ENCODE measurements at places on chromosomes 12 and 14.

DNA sequence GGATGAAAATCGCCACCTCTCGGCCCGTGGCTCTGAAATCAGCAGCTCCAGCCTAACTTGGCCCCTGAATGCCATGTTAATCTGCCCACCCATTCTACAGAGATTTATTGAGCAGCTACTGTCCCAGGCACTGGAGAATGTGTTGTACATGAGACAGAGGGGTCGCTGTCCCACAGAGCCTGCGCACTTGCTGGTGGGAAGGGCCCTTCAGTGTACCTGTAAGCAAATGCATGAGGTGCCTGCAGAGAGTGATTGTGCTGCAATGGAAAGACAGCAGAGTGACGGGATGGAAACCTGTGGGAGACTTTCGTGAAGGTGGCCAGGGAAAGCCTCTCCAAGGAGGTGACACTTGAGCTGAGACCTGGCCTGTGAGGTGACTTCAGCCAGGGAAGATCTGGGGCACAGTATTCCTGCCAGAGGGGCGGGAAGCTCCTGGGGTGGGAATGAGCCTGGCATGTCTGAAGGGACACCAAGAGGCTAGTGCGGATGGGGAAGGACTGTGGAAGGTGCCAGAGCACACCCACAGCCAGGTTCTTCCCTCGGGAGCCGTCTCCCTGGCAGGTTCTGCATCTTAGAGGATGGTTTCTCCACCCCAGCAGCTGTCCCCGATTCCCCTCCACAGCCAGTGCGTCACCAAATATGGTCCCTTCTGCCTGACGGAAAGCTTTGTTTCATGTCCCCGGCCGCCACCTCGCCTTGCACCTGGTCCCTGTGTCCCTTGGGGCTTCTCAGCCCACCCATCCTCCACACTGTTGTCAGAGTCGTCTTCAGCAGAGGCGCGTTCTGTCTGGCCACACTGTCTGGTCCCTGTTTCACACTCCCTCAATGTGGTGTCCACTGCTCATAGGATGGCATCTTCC, 8.7 kb downstream of the SMIM41 start:
- DNase-seq = no peak

GRCh38 chr12:102093319-102093718, 26.6 kb downstream of the NUP37 start:
- no peak for DNase-seq

DNA sequence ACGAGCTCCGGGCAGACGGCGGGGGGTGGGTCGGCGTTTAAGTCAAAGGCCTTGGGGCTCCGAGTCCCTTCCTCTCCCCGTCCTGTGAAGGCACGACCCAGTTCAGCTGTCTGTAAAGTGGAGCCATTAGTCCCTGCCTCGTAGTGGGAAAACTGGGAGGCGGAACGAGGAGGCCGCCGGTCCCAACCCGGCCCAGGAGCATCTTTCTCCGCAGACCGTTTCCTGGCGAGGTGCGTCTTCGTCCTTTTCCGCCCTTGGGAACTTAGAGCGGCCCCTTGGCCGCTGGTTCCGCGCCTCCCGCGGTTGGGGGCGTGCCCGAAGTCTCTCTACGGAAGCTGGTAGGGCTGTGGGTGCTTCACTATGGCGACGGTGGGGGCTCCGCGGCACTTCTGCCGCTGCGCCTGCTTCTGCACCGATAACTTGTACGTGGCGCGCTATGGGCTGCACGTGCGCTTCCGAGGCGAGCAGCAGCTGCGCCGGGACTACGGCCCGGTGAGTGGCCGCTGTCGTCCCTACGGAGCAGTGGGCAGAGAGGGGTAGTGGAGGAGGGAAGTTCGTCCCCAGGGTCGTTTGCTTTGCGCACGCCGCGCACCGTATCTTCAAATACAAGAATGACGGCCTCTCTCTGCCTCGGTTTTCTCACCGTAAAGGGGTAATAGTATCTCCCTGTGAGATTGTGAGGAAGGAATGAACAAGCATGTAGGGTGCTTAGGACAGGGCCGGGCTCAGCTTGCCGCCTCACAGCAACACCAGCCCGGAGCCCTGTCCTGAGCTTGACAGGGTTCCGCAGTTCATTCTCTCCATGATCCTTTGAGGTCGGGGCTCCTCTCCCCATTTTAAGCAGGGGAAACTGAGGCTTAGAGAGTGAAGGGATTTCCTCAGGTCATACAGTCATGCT, at the start of gene OGFOD2:
Gene OGFOD2, plus strand, starts transcription at position 353 of the 898 bp plus-strand sequence. Its CDS starts 8 bp downstream, at position 361.
- DNase-seq = peak; percentile 85

GRCh38 chr14:68744613-68745012, 48.3 kb downstream of the ZFP36L1 start:
- DNase-seq = no peak

DNA sequence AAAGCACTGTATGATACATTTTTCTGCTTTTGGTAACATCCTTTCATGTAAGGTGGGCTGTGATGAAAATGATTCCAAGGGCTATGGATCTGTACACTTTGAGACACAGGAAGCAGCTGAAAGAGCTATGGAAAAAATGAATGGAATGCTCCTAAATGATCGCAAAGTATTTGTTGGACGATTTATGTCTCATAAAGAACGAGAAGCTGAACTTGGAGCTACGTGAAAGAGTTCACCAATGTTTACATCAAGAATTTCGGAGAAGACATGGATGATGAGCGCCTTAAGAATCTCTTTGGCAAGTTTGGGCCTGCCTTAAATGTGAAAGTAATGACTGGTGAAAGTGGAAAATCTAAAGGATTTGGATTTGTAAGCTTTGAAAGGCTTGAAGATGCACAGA, 22.1 kb upstream of the SRGAP1 start:
- no peak for DNase-seq

DNA sequence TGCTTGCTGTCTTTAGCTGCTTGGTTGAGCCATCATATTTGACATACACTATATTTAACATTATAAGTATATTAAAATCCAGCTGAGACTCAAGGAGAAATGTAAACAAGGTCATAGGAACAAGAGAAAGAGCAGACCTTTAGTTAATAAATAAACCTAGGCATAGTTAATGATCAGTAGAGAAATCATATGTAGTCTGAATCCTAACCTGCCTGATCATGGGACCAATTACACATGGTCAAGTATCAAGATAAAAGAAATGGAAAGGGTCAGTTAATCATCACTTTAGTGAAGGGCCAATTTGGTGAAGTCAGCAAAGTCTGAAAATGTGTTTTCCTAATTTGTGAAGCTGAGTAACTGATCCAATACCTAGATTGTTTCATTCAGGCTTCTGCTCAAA, 7.5 kb downstream of the RNF212B start:
- DNase-seq = no peak

GRCh38 chr12:27193854-27194544, 50.1 kb upstream of the STK38L start:
- peak; percentile 70 for DNase-seq

DNA sequence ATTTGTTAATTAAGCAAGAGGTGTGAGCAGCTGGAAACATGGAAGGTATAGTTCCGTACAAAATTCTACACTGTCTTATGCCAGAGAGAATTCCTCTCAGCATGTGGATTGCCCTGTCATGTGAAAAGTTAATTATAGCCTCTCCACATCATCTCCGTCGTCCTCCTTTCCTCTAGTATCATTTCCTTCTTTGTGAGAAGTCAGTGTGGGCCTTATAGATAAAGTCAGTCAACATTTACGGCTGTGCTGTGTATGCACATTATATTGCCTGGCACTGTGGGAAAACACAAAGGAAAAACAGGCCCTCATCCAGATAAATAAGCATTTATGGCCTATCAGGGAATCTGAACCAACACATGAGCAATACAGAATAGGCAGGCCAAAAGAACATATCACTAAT, 236.6 kb downstream of the SEC23A start:
- DNase-seq = no peak

DNA sequence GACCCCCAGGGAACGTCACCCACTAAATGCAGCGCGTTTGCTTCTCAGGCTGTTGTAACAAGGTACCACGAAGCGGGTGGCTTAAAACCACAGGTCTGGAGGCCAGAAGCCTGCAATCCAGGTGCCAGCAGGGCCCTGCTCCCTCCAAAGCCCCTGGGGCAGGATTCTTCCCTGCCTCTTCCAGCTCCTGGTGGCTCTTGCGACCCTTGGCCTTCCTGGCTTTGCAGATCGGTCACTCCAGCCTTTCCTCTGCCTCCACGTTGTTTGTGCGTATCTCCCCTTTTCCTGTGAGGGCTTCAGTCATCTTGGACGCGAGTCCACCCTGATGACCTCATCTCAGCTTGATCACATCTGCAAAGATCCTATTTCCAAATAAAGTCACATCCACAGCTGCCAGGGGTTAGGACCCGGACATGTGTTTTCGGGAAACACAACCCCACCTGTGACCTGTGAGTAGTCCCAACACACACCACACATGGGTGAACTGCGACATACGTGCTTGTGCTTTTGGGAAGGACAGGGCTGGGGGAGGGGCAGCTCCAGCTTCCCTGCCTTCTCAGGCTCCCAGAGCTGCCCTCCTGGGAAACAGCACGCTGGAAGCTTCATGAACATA, 114.5 kb upstream of the NCOR2 start:
- DNase-seq = peak; percentile 55

GRCh38 chr14:77485901-77486678, 12.5 kb downstream of the ISM2 start:
- DNase-seq = peak; percentile 79

DNA sequence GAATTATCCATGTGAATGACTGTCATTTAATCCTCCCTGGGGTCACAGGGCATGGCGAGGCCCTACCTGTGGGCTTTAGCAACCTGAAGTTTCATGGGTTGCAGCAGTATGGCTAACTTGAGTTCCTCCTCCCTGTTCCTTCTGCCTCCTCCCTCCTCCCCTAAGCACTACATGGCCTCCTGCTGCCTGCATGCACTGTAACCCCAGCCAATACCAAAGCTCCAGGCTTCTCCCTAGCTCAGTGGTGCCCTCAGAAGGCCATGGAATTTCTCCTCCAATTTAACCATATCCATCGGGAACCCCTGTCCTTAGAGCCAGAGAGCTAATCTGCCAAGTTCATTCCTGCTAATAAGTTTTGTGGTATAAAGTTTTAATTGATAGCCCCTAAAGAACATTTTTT, 95.1 kb downstream of the NT5DC3 start:
- DNase-seq = no peak

DNA sequence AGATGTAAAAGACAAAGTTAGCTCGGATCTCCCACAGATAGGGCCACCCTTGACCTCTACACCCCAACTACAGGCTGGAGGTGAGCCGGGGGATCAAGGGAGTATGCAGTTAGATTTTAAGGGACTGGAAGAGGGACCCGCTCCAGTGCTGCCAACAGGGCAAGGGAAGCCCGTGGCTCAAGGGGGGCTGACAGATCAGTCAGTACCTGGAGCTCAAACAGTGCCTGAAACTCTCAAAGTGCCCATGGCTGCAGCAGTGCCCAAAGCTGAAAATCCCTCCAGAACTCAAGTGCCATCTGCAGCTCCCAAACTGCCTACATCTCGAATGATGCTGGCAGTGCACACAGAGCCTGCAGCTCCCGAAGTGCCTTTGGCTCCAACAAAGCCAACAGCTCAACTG, 10.4 kb downstream of the NYNRIN start:
- no peak for DNase-seq

DNA sequence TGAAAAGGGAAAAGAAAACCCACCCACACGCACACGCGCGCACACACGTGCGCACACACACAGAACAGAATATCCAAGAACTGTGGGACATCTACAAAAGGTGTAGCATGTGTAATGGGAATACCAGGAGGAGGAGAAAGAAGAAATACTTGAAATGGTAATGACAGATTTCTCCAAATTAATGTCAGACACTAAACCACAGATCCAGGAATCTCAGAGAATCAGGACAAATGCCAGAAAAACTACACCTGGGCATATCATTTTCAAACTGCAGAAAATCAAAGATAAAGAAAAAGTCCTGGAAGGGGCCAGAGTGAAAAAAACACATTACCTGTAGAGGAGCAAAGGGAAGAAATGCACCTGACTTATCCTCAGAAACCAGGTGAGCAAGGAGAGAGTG, 26.5 kb downstream of the FBXL14 start:
- no peak for DNase-seq

GRCh38 chr14:68088451-68088854, 268.9 kb downstream of the RAD51B start:
- DNase-seq = no peak

- no peak for DNase-seq
Measured at GRCh38 chr12:14958361-14959125, 2.9 kb downstream of the ARHGDIB start.

DNA sequence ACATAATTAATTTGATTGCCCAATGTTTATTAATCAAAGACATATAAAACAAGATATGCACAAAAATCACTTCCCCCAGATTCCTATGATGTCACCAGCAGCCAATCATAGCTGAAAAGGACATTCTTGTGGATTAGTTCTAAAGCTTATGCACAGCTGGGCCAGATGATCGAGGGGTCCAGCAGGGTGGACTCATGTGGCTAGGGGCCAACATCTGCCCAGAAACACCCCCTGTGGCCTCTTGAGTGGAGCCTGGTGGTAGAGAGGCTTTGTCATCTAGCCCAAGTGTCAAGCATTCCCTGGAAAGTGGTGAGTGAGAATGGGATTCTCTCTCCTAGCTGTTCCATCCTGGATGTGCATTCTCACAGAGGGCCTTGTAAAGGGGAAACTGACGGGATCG, 590.0 kb downstream of the BCL11B start:
- DNase-seq = no peak

DNA sequence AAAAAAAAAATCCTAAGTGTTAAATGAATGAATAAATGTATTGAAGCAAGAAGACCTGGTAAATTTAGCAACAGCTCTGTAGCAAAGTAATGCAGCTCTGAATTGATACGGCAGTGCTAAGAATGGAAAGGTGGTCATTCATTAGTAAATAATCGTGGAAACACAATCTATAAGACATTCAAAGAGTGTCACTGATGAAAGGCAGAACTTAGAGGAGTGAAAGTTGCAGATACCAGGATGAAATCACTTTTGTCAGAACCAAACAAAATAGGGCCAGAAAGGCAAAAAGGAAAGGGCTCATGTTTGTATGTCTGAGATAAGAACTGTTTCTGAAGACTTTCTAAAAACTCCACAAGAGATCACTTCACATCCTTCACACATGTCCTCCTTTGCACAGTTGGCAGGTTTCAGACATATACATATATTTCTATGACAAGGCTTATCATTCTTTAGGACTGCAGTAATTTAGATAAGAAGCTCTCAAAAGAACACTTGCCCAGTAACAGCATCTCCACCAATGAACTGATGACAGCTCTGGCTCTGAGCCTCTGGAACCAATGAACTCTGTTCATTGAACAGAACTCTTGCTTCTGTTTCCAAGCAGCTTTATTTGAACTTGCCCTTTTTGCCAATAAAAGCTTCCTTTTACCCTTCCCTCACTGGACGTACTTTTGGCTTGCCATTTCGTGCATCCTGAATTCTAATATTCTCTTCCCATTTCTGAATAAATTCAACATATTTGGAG, 4.2 kb upstream of the LRR1 start:
- peak; percentile 81 for DNase-seq

DNA sequence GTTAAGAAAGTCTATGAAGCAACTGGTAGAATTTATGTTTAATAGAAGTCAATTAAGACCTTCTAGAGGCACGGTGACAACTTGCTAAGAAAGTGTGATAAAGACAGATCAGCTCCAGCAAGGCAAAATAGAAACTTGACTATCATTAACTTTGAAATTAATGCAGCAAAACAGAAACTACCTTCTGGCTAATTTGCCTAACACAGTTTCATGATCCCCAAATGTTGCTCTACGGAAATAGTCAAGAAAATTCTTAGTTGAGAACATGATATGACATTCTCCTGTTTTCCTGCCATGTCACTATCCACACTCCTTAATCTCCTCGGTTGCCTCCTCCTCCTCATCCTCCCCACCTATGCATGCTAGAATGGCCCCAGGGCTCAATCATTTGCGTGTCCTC, 4.2 kb downstream of the DENND5B start:
- DNase-seq = no peak

All from brain microvascular endothelial cell (primary cell).